Body of pancreas (tissue), 4 donors: ENCODE measurements at places on chromosomes 4 and X.

GRCh38 chrX:97524997-97525396 lies 641.3 kb downstream of the RPA4 start:
- no peak for DNase-seq

DNA sequence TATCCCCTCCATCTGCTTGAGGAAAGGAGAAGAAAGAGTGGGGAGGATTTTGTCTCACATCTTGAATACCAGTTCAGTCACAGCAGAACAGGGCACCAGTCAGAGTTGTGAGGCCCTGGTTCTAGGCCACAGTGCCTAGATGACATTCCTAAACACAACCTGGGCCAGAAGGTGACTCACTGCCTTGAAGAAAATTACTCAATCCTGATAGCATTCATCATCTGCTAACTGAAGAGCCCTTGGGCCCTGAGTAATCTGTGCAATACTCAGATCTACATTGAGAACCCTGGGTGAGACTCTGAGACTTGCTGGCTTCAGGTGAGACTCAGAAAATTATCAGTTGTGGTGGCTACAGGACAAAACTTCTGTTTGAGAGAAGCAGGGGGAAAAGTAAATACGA lies 20.5 kb upstream of the PRR32 start:
- no peak for DNase-seq

GRCh38 chrX:41733939-41734338 lies 10.0 kb downstream of the GPR82 start:
- no peak for DNase-seq

- DNase-seq: no peak
Observed at GRCh38 chrX:69313617-69314290, 148.5 kb upstream of the PJA1 start.

- DNase-seq: no peak
Observed at GRCh38 chrX:19375546-19375945, 31.8 kb downstream of the PDHA1 start.

DNA sequence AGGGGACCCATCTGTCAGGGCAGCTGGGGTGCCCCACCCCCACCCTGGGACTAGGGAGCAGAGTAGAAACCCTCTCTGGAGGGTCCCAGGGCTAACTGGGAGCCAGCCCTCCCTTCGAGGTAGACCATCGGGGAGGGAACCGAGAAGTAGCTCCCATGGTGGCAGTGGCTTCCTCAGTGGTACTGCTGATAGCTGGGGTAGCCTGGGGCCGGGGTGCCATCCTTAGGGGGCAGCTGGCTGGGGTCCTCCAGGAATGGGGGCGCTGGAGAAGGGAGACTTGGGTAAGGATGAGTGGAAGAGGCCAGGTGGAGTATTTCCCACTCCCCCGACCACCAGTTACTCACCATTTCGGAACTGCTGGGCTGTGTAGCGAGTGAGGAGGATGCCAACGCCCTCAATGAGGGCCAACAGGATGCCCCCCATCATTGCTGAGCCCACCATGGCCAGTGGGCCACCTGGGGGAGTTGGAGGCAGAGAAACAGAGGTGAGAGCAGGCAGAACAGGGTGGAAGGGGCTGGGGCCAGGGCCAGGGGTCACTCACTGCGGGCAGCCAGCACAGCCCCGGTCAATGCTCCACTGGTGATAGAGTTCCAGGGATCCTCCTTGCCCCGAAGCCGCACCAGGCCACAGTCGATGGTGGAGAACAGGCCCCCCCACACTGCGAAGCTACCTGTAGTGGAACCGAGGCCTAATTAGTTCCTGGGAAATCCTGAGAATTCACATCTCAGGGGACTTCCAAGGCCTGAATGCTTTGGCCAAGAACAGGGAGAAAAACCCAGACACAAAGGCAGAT lies 3.8 kb downstream of the TIMM17B start:
- no peak for DNase-seq

DNA sequence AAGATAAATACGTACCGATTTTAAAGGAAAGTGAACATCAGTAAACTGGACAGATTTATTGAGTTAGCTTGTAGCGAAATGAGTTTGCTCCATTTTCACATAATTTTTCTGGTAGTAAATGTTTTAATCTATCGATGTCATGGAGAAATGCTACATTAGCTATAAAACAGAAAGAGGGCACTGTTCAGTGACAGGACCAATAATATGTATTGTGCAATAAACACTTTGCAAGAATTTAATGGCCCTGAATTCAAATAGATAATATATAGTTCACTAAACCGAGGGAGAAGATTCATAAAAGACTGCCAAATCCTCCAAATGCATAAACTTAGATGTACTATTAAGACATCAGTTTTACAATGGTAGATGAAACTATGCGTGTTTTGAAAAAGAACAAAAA lies 516.3 kb downstream of the ADGRL3 start:
- no peak for DNase-seq

GRCh38 chr4:157271166-157271869 lies 50.8 kb downstream of the GRIA2 start:
- no peak for DNase-seq

DNA sequence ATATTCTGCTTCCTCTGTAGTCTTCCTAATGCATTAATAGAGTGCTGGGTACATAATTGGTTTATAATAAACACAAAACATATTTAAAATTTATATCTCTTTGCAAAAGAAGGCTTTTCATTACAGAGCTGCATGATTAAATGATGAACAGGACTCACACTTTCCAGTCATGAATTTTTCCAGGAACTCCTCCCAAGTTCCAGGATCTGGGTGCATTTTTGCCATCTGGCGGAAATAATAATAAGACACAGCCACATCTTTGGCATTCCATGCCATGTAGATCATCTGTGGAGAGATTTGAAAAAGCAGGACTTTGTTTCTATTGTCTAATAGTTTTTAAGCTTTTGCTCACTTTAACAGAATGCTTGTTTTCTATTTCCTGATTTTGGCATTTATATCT lies 40.2 kb upstream of the SULT1B1 start:
- no peak for DNase-seq
